ENCODE measurements at places on chromosomes 5 and 9. TPM values are rescaled to one million over a fixed set of nuclear protein-coding genes. Genes with fewer than 3 reads are reported as not detected.

Gene PCDHB16
- total RNA-seq = 5.3 TPM

Gene ZBTB5
- 9.9 TPM for total RNA-seq

Gene FOXD4L5
- total RNA-seq = not detected

GRCh38 chr5:56815658-56816545 lies 553 bp downstream of the MAP3K1 start:
- H3K27me3 ChIP-seq = no peaks in the 10 kb centered on the region
- peak overlapping the region; percentile 87 for H3K27ac ChIP-seq
- no peaks in the 10 kb centered on the region for H3K36me3 ChIP-seq
- no peak for DNase-seq
- H3K4me1 ChIP-seq = no peaks in the 10 kb centered on the region

GRCh38 chr9:134297083-134297410 lies 29.2 kb upstream of the RXRA start:
- no peak for DNase-seq
- no peak overlapping the region for H3K4me3 ChIP-seq
- no peaks in the 10 kb centered on the region for H3K36me3 ChIP-seq
- no peaks in the 10 kb centered on the region for H3K4me1 ChIP-seq

- H3K4me1 ChIP-seq = no peaks in the 10 kb centered on the region
- H3K27ac ChIP-seq = no peak overlapping the region
- no peaks in the 10 kb centered on the region for H3K27me3 ChIP-seq
- no peak overlapping the region for H3K4me3 ChIP-seq
These were observed 152.2 kb downstream of the SYK start for GRCh38 chr9:90953805-90954204.

GRCh38 chr5:132023258-132024116 lies 12.0 kb upstream of the ACSL6 start:
- H3K4me3 ChIP-seq = no peak overlapping the region
- H3K4me1 ChIP-seq = no peaks in the 10 kb centered on the region
- no peaks in the 10 kb centered on the region for H3K27me3 ChIP-seq
- no peaks in the 10 kb centered on the region for H3K36me3 ChIP-seq

GRCh38 chr9:4119778-4120554 lies 179.9 kb downstream of the GLIS3 start:
- H3K27me3 ChIP-seq = no peaks in the 10 kb centered on the region
- peaks cover 18% of the 10 kb centered on the region for H3K4me1 ChIP-seq
- no peak overlapping the region for H3K27ac ChIP-seq
- H3K4me3 ChIP-seq = no peak overlapping the region
- no peaks in the 10 kb centered on the region for H3K36me3 ChIP-seq
- DNase-seq = no peak

DNA sequence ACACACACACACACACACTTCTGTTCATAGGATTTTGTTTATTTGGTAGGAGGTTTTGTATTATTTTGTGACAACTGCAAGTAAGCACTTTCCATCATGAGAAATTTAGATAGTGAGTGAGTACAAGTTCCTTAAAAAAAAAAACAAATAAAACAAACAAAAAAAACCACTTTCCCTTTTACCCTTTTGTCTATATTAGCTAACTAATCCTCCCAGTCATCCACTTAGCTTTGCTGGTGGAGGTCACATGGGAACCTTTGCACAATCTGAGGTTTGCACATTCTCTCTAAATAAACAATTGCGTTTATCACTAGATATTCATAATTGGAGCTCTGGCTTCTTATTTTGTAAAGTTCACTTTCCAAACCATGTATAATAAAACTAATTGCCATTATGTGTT lies 6.8 kb downstream of the ITGA1 start:
- H3K27ac ChIP-seq = no peak overlapping the region
- no peaks in the 10 kb centered on the region for H3K27me3 ChIP-seq
- H3K4me1 ChIP-seq = no peaks in the 10 kb centered on the region

- no peaks in the 10 kb centered on the region for H3K27me3 ChIP-seq
- no peak overlapping the region for H3K4me3 ChIP-seq
- H3K36me3 ChIP-seq = no peaks in the 10 kb centered on the region
These were observed 103.6 kb downstream of the LURAP1L start for GRCh38 chr9:12878351-12878978.

Data from right atrium auricular region (tissue), 2 donors.